ENCODE measurements at places on chromosomes 4 and X. TPM values are rescaled to one million over a fixed set of nuclear protein-coding genes. Genes with fewer than 3 reads are reported as not detected.

DNA sequence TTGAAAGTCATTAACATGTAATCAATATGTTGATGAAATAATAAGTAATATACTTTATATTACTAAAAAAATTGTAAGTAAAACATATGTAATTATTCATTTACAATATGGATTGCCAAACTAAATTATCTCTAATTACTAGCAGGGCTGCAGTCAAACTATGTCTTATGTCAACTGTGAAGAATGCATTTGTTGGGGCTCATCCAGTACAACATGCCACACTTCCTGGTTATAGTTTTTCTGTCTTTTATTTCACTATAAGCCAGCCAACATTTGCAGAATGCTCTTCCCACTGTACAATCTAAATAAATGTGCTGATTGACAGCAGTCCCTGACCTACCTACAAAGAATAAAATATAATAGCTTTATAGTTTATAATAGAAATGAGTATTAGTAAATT lies 975.4 kb upstream of the NDST4 start:
- no peaks in the 10 kb centered on the region for H3K27me3 ChIP-seq
- H3K36me3 ChIP-seq: no peaks in the 10 kb centered on the region
- no peak for DNase-seq
- H3K27ac ChIP-seq: no peak overlapping the region
- H3K4me1 ChIP-seq: no peaks in the 10 kb centered on the region

DNA sequence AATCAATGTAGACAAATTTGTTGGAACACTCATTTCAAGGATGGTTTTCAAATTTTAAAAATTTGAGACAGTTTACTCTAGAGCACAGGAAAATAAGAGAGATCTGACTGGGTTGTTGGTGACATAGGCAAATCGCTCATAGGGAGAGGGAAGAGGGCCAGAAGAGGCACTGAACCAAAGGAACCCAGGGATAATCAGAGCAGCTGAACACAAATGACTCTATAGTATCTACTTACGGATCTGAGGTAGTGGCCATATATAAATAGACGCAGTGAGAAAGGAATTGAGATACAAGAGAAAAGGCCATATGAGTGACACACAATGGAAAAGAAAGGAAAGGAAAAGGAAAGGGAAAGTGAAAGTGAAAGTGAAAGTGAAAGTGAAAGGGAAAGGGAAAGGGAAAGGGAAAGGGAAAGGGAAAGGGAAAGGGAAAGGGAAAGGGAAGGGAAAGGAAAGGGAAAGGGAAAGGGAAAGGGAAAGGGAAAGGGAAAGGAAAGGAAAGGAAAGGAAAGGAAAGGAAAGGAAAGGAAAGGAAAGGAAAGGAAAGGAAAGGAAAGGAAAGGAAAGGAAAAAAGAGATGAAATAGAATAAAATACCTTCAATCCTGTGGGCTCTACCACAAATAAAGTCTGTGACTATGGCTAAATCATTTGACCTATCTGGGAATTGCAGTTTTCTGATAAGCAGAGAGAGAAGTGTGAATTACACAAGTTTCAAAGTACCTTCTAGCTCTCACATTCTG lies 759.2 kb downstream of the DMD start:
- no peaks in the 10 kb centered on the region for H3K36me3 ChIP-seq
- no peak for DNase-seq
- H3K4me3 ChIP-seq: no peak overlapping the region
- no peaks in the 10 kb centered on the region for H3K4me1 ChIP-seq

DNA sequence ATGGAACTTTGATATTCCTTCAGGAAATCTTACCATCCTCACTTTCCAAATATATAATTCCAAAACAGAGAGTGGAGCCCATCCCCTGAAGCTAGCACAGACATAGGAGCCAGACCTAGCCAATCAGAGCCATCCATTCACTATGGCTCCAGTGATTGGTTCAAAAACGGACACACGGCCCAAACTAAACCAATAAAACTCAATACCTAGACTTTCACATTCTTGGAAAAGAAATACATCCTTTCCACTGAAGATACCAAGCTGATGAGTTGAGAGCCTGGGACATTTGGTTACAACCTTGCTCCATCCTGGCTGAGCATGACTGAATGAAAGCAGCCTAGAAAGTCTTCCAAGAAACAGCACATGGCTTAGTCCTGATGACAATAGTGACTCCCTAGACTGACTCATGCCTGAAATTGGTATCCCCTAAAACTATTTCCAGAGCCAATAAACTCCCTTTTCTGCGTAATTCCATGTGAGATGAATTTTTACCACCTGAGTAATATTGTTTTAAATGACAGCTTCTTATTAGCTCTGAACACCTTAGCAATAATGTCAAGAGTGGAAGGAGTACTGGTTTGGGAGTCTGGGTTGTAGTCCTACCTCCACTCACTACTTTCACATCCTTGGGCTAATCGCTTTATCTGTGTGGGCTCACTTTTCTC lies 189.6 kb upstream of the LNX1 start:
- no peak for DNase-seq
- H3K27me3 ChIP-seq: no peaks in the 10 kb centered on the region
- H3K4me3 ChIP-seq: no peak overlapping the region
- H3K36me3 ChIP-seq: no peaks in the 10 kb centered on the region

GRCh38 chr4:144975718-144976117 lies 122.3 kb downstream of the ANAPC10 start:
- H3K27me3 ChIP-seq: no peaks in the 10 kb centered on the region

DNA sequence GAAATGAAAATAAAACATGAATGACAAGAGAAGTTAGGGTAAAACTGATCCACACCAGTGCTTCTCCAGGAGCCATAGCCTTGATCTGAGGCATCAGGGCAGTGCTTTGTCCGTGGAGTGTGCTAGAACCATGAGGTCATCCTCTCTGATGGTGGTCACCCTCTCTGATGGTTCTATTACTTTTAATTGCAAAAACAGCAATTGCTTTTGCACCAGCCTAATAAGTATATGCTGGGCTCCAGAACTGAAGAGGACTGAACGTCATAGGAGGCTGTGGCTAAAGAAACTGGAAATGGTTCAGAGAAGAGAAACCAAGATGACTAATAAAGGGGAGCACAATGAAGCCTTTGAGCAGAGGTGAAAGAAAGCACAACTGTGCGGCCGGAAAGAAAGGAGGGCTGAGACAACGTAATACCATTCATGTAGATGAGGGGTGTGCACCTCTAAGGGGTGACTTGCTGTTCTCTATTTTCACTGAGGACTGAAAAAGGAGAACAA lies 17.0 kb upstream of the TMEM154 start:
- H3K27ac ChIP-seq: no peak overlapping the region
- no peaks in the 10 kb centered on the region for H3K36me3 ChIP-seq
- DNase-seq: peak; percentile 70
- H3K4me3 ChIP-seq: no peak overlapping the region
- H3K4me1 ChIP-seq: peaks cover 14% of the 10 kb centered on the region

GRCh38 chr4:52197306-52197705 lies 146.2 kb downstream of the SPATA18 start:
- H3K27ac ChIP-seq: no peak overlapping the region
- no peak overlapping the region for H3K4me3 ChIP-seq
- H3K4me1 ChIP-seq: no peaks in the 10 kb centered on the region
- H3K27me3 ChIP-seq: no peaks in the 10 kb centered on the region

GRCh38 chrX:111100191-111100590 lies 4.2 kb downstream of the PAK3 start:
- DNase-seq: peak; percentile 47
- no peaks in the 10 kb centered on the region for H3K36me3 ChIP-seq

DNA sequence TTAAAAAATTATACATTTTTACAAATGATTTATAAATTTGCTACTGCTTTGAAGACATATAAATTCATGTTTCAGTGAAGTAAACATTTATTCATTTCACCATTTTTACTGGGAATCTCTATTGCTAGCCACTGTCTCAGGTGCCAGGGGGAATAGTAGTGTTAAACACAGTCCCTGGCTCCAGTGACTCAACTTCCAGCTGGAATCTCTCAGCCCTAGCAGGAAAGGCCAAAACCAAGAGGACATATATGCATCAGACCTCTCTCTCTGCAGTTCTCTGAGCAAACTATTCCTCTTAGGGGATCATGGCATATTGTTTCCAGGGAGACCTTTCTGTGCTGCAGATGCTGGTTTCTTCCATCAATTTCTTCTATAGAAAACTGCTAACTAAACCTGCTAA lies 1009.0 kb upstream of the LCORL start:
- no peak for DNase-seq
- H3K4me1 ChIP-seq: no peaks in the 10 kb centered on the region
- H3K27ac ChIP-seq: no peak overlapping the region
- H3K36me3 ChIP-seq: no peaks in the 10 kb centered on the region
- H3K27me3 ChIP-seq: no peaks in the 10 kb centered on the region

The TBC1D8B gene
- total RNA-seq: 3.8 TPM

DNA sequence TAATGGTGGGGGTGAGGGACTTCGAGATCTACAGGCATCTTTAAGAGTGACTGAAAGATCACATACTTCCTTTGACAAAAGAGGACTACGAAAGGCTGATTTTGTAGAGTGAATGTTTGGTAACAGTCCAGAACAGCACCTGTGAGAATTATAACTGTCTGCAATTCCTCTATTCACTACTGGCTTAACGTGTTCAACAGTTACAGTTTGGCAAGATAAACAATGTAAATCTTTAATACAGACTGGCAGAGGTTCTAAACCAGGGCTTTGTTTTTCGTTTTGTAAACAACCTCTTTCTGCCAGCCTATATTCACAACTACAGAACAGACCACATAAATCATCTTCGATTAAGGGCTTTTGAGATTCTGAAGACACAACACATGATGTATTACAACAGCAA lies 66.9 kb downstream of the NCAPG start:
- H3K4me1 ChIP-seq: no peaks in the 10 kb centered on the region
- no peaks in the 10 kb centered on the region for H3K27me3 ChIP-seq
- no peak for DNase-seq
- no peaks in the 10 kb centered on the region for H3K36me3 ChIP-seq

The MAGEE1 gene
- total RNA-seq: 11.0 TPM

The AVPR2 gene
- total RNA-seq: not detected

GRCh38 chr4:104749062-104749461 lies 254.4 kb upstream of the CXXC4 start:
- no peaks in the 10 kb centered on the region for H3K4me1 ChIP-seq
- no peak overlapping the region for H3K4me3 ChIP-seq
- H3K36me3 ChIP-seq: no peaks in the 10 kb centered on the region
- no peak overlapping the region for H3K27ac ChIP-seq
- H3K27me3 ChIP-seq: no peaks in the 10 kb centered on the region

DNA sequence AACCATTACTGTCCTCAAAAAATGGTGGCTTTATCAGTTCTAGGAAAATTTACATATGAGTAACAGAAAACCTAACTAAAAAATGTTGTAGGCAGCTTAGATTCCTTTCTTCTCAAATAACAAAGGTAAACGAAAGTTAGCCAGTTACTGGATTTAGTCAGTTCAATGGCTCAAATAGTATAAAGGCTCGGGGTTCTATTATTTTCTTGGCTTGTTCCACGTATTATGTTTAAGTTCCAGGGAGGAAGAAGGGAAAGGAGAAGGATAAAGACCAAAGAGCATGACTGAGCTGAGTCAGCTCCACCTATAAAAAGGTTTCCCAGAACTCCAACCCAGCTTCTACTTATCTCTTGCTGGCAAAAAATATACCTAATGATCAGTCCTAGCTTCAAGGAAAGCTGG lies 41.0 kb upstream of the MAB21L2 start:
- H3K27me3 ChIP-seq: no peaks in the 10 kb centered on the region
- DNase-seq: no peak

DNA sequence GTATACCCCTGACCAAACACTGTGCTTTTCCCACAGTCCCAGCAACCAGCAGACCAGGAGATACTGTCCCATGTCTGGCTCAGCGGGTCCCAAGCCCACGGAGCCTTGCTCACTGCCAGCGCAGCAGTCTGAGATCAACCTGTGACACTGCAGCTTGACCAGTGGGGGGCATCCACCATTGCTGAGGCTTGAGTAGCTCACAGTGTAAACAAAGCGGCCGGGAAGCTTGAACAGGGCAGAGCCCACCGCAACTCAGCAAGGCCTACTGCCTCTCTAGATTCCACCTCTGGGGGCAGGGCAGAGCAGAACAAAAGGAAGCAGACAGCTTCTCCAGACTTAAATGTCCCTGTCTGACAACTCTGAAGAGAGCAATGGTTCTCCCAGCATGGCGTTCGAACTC lies 58.1 kb downstream of the SLC10A6 start:
- no peaks in the 10 kb centered on the region for H3K4me1 ChIP-seq
- H3K27me3 ChIP-seq: no peaks in the 10 kb centered on the region
- no peaks in the 10 kb centered on the region for H3K36me3 ChIP-seq

The CENPE gene
- 1.5 TPM for total RNA-seq

The ADAMTS3 gene
- total RNA-seq: not detected

The DIAPH2 gene
- total RNA-seq: 11.0 TPM

DNA sequence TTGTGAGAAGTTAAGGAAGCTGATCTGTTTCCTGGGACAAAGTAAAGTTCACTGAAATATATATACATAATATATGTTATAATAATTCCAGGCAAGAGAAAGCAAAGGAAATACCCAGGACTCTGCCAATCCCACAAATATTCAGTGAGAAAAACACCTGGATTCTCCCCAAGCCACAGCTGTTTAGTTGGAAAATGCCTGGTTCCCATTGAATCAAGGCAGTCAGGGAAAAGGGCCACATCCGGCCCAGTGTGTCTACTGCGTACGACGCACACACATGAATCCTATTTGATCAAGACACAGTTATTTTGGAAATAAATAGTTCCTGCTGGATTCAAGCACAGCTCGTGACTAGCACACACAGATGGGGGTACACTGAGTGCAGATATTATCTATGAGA lies 6.3 kb upstream of the DCHS2 start:
- H3K36me3 ChIP-seq: no peaks in the 10 kb centered on the region
- no peaks in the 10 kb centered on the region for H3K4me1 ChIP-seq
- H3K27ac ChIP-seq: no peak overlapping the region
- no peak for DNase-seq
- H3K27me3 ChIP-seq: no peaks in the 10 kb centered on the region
- no peak overlapping the region for H3K4me3 ChIP-seq

GRCh38 chr4:25814301-25815136 lies 48.3 kb downstream of the SEL1L3 start:
- no peaks in the 10 kb centered on the region for H3K27me3 ChIP-seq
- no peak overlapping the region for H3K4me3 ChIP-seq
- no peak for DNase-seq
- H3K27ac ChIP-seq: no peak overlapping the region

Measured in CD4-positive, alpha-beta memory T cell (primary cell).